ENCODE measurements at places on chromosomes 16 and 17.

GRCh38 chr17:8147805-8148404, 4.3 kb downstream of the PER1 start:
- DNase-seq: no peak

- DNase-seq: no peak
Observed at GRCh38 chr16:84036982-84037425, 5.6 kb downstream of the SLC38A8 start.

DNA sequence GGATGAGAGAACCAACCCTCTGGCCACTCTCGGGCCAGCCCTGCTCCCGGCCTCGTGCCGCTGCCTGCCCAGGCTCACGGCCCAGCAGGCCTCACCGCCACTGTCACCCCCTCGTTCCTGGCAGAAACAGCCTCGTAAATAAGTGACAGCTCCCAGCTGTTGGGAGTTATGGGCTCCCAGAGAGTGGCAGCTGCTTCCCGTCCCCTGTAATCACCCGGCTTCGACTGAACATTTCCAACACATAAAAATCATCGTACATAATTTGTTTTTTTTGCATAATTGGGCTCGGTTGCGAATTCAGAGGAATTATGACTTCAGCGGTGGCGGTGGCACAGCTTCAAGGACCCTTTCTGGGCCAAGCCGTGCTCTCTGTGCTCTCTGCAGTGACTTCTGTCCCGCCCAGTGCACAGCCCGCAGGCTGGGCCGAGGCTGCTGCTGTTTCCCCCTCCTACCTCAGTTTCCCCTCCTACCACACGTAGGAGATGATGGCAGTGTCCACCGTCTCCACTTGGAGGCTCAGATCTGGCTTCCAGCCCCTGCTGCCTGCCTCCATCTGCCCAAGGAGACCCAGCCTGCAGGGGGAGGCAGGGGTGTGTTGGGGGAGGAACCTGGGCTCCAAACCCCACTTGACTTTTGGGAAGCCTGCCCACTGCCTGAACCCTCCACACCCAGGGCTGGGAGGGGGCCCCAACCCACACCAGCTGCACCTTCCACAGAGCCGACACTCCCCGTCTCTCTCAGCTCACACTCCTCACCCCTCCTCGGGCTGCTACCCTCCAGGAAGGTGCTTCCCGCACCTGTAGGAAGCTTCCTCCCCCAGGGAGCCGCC, 84.9 kb downstream of the RTN4RL1 start:
- no peak for DNase-seq

DNA sequence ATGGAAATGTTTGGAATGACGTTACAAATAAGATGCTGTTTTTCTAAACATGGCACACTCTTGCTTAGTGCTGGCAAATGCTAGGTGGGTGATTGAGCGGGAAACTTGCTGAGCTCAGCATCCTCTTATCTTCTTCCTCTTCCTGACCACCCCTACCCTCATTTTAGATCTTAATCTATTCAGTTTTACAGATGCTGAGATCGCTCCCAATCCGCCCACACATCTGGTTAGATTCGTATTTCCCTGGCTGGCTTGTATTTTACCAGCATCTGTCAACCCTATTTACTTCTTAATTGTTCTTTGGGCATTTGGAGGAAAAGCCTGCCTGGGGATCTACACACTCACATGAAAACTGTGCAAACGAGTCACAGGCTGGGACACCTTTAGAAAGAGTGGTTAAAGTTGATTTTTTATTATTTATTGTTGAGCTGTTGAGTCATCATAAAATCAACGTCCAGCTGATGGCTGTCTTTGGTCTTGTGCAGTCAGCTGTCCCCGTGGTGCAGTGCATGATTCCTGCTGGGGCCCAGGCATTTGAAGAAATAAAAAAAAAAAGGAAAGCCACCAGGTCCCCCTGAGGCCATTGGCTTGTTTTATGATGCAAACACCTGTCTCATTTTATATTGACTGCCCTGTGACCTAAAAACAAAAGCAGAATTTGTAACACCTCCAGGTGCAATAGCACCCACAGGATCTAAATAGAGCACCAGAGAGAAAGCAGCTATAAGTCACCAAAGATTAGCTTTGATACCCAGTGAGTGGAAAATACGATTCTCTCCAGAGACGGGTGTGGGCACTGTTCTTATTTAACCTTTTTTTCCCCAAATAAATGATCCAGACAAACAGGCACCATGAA, 258.6 kb downstream of the HS3ST3B1 start:
- DNase-seq: no peak

DNA sequence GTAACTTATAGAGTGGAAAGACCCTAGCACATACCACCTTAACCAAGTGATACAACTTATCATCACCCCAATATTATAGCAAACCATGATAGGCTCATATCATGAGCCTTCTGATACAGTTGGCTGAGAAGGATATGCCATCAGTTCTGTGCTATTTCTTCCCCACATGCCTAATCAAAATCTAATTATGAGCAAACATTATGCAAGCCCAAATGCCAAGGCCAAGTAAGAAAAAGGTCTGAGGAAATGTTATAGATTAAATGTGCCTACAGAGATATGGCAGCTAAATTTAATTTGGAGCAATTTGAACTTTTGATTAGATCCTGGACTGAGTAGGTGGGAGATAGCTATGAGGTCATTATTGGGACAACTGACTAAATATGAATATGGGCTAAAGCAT, 225.9 kb upstream of the PMFBP1 start:
- no peak for DNase-seq

- no peak for DNase-seq
Observed at GRCh38 chr17:79028496-79029326, 4.7 kb downstream of the C1QTNF1 start.

GRCh38 chr17:49290690-49291359, 60.2 kb upstream of the PHOSPHO1 start:
- DNase-seq: no peak

DNA sequence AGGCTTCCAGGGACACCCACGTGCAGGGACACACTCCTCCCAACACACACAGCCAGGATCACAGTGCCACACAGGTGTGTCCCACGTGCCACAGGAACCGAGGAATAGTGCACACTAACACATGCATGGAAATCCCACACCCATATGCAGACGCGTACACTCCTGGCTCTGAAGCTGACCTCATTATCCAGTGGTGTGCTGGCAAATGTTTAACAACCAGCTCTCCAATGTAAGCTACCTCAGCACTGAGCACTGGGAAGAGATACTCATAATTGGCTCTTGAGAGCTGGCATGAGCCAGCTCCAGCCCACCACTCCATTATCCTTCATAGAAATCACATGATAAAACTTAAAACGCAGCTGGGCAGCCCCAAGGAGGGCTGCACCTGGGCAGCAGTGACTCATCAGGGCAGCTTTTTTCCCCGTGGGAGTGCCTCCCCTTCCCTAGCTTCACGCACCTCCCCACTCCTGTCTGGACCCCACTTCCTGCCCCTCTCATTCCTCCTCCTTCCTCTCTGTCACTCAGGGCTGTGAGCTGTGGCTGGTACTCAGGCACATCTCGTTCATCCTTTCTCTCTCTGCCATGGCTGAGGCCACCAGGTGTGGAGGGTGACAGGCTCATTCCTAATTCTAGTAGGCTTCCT, 14.9 kb upstream of the TBX21 start:
- no peak for DNase-seq

DNA sequence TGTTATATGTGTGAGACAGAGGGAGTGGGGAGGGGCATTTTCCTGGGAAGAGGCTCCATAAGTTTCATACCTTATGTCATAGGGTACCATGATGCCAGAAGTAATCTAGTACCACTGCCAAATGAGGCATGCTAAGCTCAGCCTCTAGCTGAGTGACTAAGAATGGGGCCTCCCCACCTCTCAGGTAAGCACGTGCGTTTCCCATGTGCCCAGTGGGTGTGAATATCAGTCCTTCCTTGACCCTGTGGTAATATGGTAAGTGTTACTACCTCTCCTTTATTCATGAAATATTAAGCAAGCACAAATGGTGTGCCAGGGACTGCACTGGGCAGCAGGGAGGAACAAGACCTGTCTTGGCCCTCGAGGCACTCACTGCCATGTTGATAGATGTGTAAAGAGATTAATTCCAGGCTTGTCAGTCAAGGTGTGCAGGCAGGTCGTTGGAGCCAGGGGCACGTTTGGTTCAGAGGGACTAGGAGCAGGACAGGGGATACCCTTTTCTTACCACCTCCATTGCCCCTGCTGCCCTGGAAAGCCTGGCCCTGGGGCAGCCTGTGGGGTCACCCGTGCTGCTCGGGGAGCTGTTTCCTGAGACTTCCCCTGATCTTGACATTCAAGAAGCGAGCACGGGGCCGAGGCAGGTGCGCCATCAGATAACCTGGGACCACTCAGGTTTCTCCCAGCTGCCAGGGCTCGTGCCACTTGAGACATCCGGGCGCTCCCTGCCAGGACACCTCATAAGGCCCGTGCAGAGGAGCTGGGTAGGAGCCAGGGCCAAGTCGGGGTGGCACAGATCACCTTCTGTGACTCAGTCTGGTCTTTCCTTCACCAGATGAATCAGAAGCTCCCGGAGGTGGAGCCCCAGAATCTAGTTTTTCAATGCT, 8.8 kb downstream of the RSAD1 start:
- no peak for DNase-seq

GRCh38 chr16:76882105-76882504, 308.9 kb upstream of the MON1B start:
- no peak for DNase-seq

DNA sequence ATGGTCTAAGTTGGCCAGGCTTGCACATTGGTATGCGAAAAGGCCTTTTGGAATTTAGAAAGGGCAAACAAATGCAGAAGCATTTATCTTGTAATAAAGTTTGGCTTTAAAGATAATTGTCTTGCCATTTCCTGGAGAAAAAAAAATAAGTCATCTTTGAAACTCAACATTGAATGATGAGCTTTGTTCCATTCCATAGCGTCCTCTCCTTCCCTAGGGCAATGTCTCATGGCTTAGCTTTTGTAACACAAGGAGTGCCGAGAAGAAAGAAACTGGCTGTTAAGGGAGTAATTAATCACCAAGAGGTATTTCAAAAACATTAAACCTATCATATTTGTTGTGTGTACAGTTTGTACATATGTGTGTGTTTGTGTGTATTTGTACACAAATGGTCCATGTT, 372.3 kb downstream of the NPIPA8 start:
- no peak for DNase-seq

- no peak for DNase-seq
Observed at GRCh38 chr16:4976079-4976478, 17.9 kb downstream of the SEC14L5 start.

DNA sequence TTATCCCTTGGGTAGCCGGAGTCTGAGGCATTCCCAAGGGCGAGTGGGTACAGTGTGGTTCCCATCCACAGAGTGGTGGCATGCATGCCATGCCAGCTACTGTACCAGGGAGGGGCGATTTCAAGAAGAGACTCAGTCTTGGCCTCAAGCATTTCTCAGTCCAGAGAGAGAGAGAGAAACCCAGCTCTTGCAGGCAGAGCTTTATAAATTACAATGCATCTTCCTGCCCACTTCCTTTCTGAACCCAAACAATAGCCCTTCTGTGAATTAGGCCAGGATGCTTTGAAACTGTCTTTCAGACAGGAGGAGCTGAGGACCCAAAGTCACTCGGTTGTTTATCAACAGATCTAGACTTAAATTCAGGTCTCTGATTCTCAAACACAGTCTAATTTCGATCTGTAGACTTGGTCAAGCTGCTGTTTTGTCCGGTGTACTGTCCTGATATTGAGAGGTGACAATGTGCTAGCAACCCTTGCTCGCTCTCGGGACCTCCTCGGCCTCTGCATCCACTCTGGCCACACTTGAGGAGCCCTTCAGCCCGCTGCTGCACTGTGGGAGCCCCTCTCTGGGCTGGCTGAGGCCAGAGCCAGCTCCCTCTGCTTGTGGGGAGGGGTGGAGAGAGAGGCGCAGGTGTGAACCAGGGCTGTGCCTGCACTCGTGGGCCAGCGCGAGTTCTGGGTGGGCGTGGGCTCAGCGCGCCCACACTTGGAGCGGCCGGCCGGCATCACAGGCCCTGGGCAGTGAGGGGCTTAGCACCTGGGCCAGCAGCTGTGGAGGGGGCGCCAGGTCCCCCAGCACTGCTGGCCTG, 408.0 kb downstream of the UTP18 start:
- no peak for DNase-seq

- no peak for DNase-seq
Observed at GRCh38 chr17:80856863-80857755, 134.5 kb upstream of the CHMP6 start.

DNA sequence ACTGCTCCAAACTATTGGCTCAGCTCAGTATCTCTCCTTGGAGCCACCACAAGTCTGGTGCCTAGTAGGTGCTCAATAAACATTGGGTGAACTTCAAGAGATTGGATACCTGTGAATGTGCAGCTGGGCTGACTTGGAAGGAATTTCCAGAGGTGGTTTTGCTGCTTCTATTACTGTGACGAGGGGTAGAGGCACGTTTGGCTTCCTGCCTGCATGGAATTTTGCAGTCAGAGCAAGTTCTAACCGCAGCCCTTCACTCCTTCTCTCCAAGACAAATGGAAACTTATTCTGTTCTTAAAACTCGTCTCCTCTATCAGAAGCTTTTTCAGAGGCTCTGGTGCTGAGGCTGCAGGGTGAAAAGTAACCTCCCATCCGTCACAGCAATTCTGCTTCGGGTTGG, 342.5 kb downstream of the CPPED1 start:
- no peak for DNase-seq

- no peak for DNase-seq
Observed at GRCh38 chr16:74448990-74449389, 27.7 kb upstream of the CLEC18B start.

DNA sequence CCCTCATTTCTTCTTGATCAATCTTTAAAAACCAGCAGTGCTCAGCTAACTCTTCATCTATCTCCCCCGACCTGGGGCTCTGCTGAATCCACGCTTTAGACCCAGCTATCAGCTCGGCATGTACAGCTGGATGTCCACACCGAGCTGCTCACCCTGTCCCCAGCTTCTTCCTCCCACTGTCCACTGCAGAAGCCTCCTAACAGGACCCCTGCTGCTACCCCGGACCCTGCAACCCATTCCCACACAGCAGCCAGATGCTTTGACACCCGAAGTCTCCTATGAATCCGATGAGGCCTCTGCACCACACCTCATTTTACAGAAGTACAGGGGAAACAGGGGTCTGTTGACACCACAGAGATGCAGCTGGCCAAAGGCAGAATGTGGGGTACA, 13.8 kb downstream of the GCGR start:
- no peak for DNase-seq

DNA sequence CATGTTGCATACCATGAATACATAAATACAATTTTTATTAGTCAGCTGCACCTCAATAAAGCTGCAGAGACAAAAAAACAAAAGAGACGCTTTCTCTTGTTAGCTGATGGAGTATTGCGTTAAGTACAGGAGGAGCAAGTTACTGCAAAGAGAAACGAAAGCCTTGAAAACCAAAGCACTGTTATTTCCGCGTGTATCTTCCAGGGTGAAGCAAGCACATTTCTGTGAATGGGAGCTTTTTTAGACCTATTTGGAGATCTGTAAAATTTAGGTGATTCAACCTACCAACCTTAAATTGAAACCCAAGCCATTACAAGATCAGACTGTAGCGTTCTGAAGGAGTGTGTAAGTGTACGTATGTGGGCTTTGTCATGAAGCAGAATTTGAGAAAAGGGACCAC, 390.4 kb downstream of the SOX9 start:
- DNase-seq: no peak

DNA sequence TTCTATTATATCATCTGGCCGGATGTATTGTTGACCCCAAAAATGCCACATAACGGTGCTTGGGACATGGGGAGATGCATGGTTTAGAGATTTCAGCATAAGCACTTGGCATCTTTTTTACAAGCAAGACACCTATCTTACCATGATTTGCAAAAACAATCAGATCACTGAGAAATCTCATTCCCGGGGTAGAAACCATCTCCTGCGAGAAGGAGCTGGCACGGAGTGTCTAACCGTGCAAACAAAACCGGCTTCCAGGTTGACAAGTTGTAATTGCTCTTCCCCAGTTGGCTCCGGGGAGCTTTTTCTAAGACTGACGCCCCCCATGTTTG, 1.0 kb downstream of the SLC16A6 start:
- no peak for DNase-seq

All from amygdala (tissue), 56 donors.